Activated CD4-positive, alpha-beta T cell treated with anti-CD3 and anti-CD28 coated beads for 36 hours (primary cell): ENCODE measurements at places on chromosomes 16 and 17.

- DNase-seq, result no peak
These were observed 7.5 kb upstream of the TRPV3 start for GRCh38 chr17:3565143-3565542.

DNA sequence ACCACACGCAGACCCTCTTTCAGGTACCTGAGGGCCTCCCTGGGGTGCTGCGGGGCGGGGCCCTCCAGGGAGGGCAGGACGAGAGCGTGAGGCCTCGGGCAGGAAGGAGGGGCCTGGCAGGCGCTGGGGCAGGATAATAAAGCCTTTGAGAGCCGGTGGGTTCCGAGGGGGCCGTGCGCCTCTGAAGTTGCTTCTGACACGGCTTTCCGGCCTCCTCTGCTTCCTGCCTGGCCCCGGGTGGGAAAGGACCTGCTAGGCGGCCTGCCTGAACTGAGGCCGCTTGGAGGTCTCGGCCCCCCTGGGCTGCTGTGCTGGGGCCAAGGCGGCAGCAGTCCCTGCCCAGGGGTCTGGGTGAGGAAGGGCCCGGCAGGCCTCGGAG lies 10.4 kb downstream of the CENPX start:
- DNase-seq, result no peak

DNA sequence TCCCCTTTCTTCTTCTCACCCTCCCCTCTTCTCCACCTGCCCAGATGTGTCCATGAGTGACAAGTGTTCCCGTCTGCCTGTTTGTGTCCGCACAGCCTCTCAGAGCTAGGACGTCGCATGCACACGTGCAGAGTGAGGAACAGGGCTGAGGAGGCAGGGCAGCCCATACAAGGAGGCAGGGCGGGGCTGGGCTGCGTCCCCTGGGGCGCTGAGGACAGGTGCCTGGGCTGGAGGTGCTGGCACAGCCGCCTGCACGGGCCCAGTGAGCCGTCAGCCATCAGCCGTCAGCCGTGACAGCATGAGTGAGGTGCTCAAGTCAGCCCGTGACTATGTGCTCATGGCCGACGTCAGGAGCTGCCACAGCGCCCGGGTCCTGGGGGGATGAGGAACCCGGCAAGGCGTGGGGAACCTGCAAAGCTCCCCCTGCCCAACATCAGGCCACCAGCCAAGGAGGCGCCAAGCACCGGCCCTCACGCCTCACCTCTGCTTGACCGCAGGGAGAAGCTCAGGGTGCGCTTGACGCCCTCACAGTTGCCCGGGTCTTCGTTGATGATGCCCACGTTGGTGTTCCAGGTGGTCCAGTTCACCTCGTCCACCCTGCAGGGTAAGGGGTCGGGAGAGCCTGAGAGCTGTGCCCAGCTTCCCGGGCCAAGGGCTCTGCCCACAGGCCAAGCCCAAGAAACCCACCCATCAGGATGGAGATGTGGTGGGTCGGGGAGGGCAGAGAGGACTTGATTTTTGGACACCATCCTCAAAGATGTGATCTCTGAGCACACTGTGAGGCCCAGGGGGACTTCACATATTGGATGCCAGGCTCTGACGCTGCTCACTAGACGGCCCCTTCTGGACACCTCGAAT lies 13.7 kb upstream of the TRPV3 start:
- no peak for DNase-seq

GRCh38 chr17:29505836-29506235 lies 61.0 kb downstream of the ABHD15 start:
- no peak for DNase-seq

DNA sequence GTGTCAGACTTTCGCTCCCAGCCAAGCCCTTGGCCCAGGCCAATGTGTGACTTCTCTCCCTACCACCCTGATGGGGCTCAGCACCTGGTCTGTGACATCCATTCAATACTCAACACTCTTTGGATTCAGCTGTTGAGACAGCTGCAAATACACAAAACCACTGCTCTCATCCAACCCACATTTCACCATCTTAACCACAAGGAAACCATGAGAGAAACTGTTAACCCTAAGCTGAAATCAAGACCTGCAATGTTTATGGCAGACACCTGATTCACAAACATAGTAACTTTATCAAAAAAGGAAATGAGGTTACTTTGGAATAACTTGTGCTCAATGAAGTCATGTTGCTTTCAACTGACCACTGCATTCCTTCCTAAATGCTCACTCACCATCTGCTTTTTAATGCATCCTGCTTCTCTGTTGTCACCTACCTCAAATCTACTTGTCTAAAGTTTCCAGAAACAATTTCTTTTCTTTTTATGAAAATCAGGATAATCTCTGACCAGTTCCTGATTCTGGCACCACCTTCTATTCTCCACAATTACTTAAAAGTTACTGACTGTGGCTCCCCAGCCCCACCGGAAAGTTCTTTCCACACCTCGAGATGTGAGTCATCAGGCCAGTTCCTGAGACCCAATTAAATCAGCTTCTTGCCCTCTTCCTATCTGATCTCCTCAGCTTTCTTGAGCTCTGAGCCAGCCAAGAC lies 88.2 kb downstream of the NOG start:
- peak; percentile 46 for DNase-seq

- no peak for DNase-seq
These were observed 106.7 kb downstream of the HAPSTR1 start for GRCh38 chr16:9197957-9198661.

GRCh38 chr17:79620207-79621038 lies 9.6 kb upstream of the RBFOX3 start:
- no peak for DNase-seq

- no peak for DNase-seq
These were observed 207.0 kb upstream of the COX10 start for GRCh38 chr17:13862346-13862745.
